Muscle of back (tissue), 13 donors: ENCODE measurements at places on chromosomes 13 and 19. TPM values are rescaled to one million over a fixed set of nuclear protein-coding genes. Genes with fewer than 3 reads are reported as not detected.

The GPR183 gene
- 1.3 TPM for polyA plus RNA-seq

The STOML3 gene
- polyA plus RNA-seq: 0.13 TPM

The THSD8 gene
- 1.8 TPM for polyA plus RNA-seq

The ADM5 gene
- 1.1 TPM for polyA plus RNA-seq

The OLFM2 gene
- 36.6 TPM for polyA plus RNA-seq

The CD22 gene
- 1.4 TPM for polyA plus RNA-seq

The KLK10 gene
- 0.43 TPM for polyA plus RNA-seq

The NBEA gene
- 17.6 TPM for polyA plus RNA-seq

The IGSF23 gene
- polyA plus RNA-seq: not detected

The ZNF880 gene
- polyA plus RNA-seq: 16.9 TPM

DNA sequence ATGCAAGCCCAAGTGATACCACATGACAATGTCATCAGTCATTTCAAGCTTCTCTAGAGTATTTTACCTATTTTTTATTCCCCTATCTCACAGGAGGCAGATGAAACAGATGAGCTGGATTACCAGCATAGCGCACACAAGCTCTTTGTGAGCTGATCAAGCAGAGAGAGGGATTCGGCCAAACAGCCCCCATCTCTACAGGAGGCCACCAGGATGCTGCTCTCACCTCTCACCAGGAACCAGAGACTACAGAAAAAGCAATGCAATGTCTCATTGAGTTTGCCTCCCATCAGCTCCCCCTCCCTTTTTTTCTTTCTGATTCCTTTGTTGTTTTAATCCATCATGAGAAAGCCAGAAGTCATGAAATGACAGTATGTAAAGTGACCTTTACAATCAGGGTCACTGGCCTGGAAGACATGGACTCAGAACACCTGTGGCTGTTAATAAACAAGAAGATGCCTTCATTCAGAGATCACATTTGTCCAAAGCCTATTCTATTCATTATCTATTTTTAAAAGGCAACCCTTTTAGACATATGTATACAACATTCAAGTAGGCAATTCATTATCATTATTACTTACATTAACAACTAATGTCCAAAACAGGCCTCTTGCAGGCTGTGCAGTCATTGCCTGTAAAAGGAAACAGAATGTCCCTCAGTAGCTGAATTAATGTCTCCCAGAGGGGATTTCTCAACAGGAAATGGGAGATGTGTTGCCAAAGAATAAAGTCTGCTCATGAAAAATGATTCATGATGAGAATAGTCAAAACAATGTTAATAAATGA, 656.6 kb downstream of the TBC1D4 start:
- DNase-seq: peak; percentile 18

- DNase-seq: no peak
Measured at GRCh38 chr19:47545061-47545948, 27.6 kb downstream of the ZNF541 start.

GRCh38 chr19:16850133-16850532, 20.9 kb downstream of the SIN3B start:
- no peak for DNase-seq

- DNase-seq: no peak
Measured at GRCh38 chr19:38877781-38878574, at the start of gene RINL. TSS of gene RINL (minus strand) at chr19:38878275. CDS start at chr19:38876742, 1,533 bp downstream.

DNA sequence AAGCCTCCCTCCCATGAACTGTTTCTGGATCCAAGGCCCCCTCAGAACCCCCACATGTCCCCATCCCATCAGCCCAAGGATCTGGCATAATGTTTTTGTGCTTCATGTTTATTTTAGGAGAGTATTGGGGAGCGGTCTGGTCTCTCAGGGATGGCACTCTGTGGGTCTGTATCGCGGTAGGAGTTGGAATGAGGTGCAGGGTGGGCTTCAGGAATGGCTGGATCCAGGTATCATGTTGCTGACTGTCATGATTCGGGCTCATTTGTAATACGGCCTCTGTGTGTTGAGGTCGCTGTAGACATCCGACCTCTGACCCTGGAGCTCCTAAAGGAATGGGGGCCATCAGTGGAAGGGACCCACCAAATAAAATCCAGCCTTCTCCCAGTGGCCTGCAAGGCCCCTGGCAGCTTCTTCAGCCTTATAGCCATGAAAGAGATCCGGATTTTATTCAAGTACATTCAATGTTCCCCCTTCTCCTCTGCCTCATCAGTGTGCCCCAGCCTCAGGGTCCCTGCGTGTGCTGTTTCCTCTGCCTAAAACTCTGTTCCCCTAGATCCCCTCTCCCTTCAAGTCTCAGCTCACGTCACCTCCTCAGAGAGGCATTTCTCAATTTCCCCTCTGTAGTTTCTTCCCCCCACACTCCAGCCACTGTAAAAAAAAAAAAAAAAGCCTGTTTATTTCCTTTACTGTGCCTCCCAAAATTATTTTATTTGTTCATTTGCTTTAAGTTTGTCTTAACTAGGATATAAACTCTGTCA, 2.2 kb downstream of the HCST start:
- DNase-seq: no peak

GRCh38 chr19:41133260-41133659, 19.0 kb downstream of the CYP2F1 start:
- no peak for DNase-seq

GRCh38 chr13:61795580-61795979, 379.9 kb upstream of the PCDH20 start:
- no peak for DNase-seq

DNA sequence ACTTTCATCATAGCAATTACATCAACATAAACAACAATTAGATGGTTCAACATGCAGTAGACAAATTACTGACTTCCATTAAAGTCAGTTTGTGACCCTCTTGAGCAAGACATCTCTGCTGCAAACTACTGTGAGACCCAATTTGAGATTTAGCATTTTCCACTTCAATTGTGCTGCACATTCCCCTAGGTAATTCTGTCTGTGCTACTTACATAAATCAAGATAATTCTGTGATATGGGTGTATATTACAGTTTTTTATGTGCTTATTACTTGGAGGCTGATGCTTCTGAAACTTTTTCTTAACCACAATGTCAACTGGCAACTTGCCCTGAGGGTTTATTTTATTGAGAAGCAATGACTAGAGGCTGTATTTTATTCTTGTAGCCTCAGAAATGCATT, 1714.4 kb downstream of the OLFM4 start:
- peak; percentile 1 for DNase-seq

DNA sequence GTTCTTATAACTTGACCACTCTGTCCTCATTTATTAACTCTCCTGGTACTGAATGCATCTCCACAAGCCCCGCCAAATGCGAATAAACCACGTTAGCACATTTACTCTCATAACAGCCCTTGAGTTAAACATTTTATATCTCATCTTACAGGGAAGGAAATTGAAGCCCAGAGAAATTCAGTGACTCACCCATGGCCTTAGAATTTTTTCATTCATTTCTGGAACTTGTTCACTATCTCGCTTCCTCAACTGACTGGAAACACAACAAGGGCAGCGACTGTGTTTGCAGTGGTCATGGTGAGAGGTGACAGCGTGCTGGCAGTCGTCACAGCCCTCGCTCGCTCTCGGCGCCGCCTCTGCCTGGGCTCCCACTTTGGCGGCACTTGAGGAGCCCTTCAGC, 39.5 kb downstream of the SERP2 start:
- no peak for DNase-seq

DNA sequence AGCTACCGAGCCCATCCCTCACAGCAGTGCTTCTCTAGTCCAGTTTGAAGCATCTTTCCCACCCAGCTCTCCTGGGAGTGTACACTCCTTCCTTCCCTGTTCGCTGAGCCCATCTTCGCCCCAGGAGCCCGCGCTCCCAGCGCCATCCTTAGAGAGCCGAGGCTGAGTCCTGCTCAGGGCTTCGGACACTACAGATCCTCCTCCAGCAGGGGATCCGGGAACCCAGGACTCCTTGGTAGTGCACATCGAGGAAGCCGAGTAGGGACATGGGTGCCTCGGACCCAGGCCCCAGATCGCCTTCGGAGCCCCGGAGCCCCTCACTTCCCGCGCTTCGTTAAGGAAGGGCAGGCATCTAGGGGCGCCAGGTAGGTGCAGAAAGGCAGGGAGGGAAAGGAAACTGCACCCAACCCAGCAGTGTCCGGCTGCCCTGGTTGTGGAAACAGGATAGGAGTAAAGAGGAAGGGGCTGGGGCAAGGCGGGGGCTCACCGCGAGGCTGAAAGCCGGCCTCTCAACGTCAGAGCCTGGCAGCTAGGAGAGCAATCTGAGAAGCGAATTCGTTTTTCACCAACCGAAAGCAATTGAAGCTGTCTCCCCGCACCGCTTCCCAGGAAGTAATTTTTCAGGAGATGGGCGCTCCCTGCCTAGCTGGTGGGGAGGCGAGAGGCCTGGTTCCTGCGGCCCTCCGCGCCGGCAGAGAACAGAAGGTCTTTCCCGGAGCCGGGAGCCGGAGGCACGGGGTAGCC, 1.0 kb downstream of the PDX1 start:
- DNase-seq: no peak
